ENCODE measurements at places on chromosomes 6 and 20.

GRCh38 chr6:27668442-27669294 lies 195.8 kb upstream of the ZNF184 start:
- peak; percentile 39 for DNase-seq

DNA sequence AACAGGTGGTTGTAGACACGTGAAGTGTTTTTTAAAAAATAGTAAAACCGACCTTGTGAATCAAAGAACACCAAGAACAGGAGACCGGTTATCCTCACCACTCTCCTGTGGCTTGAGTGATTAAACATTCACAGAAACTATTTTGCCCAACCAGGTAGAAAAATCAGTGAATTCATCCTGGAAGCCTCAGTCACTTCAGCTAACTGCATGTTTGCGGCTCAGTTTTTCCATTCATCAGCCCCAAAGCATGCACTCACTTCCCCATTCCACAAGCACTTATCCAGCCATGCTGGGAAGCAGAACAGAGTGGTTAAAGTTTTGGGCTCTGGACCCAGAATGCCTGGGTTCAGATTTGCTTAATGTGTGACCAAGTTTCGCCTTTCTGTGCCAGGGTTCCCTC lies 2.4 kb downstream of the LRRN4 start:
- DNase-seq, result no peak

GRCh38 chr6:4085332-4085700 lies 6.4 kb upstream of the FAM217A start:
- no peak for DNase-seq

DNA sequence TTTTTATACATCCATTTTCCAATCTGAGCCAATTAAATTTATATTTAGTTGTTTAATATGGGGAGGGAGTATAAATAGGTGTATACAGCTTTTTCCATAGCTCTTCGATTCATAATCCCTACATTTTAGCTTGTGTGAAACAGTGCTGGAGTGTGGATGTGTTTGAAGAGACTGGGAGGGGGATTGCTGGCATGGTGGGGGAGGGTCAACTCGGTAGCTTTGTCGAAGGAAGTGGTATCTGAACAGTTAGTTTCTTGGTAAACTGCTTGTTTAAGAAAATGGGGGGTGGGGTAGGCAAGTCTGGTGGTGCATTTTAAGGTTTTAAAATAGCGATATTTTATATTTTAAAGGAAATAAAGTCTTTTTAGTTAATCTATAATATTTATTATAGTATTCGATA lies 1.4 kb upstream of the LIN28B start:
- no peak for DNase-seq

DNA sequence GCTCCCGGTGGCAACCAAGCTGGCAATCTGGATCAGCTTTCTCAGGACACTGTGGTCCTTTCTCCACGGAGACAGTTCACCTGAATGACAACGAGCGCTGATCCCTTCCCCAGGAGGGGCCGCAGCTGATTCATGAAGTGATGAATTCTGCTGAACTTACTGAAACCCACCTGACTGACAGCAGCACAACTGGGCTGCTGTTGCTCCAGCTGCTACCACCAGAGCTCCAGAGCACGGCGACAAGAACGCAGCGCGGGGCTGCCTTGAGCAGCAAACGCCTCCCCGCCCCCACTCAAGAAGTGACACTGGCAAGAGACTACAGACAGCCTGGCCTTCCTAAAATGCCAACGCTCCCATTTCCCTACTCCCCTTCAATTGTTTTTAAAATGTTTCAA lies 10.0 kb downstream of the PXDC1 start:
- DNase-seq, result no peak

DNA sequence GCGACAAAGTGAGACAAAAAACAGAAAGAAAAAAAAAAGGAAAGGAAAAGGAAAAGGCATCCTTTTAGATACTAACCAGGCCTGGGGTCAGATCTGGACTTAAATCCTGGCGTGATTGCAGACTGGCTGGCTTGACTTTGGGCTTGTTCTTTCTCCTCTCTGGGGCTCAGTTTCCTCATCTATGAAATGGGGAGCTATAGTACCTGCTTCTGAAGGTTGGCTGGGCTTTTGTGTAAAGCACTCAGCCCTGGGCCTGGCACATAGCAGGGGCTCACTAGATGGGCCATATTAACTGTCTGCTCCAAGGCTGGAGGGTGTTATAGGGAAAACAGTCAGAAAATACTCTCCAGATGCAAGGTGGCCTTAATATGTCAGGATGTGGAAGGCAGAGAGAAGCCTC lies 1.2 kb upstream of the R3HDML start:
- DNase-seq, result no peak

DNA sequence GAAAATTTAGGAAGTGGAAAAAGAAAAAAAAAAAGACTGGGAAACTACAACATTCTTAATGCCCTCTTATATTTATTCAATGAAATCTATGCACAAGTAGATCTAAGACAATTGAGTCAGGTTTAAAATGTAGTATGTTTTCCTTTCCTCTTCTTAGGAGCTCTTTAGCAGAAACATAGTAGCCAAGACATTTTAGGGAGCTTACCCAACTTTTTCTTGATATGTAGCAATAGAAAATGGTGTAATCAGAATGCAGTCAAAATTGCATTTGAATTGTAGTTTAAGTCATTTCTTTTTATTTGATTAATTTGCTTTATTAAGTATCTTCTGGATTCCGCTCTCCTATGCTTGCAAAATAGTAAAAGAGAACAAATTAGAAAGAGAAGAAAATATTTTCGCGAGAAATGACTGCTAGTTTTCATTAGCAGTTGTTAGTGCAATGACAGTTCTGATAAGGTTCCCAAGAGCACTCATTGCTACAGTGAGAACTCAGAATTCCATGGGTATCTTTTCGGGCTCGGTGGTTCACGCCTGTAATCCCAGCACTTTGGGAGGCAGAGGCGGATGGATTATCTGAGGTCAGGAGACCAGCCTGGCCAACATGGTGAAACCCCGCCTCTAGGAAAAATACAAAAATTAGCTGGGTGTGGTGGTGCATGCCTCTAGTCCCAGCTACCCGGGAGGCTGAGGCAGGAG lies 52.2 kb downstream of the JARID2 start:
- DNase-seq, result no peak

GRCh38 chr6:163162874-163163213 lies 251.7 kb upstream of the QKI start:
- no peak for DNase-seq

- no peak for DNase-seq
Observed at GRCh38 chr6:100657678-100658330, 193.1 kb upstream of the SIM1 start.

- no peak for DNase-seq
Observed at GRCh38 chr6:11865680-11866300, 87.2 kb upstream of the ADTRP start.

DNA sequence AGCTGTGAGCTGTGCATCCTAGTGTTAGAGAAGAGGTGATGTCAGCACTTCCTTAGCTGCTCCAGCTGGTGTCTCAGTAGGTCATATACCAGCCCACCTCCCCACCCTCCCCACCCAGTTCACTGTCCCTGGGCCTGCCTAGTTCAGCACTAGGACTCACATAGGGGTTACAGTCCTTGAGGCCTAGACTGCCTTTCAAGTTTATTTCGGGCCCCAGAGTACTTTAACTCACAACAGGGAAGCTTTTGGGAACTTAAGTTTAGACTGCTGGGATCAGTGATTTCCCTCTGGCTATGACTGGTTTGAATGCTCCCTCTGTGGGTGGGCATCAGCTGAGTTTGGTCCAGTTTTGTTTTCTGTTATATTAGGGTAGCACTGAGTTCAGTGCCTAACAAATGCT lies 139.2 kb upstream of the MMS22L start:
- no peak for DNase-seq

DNA sequence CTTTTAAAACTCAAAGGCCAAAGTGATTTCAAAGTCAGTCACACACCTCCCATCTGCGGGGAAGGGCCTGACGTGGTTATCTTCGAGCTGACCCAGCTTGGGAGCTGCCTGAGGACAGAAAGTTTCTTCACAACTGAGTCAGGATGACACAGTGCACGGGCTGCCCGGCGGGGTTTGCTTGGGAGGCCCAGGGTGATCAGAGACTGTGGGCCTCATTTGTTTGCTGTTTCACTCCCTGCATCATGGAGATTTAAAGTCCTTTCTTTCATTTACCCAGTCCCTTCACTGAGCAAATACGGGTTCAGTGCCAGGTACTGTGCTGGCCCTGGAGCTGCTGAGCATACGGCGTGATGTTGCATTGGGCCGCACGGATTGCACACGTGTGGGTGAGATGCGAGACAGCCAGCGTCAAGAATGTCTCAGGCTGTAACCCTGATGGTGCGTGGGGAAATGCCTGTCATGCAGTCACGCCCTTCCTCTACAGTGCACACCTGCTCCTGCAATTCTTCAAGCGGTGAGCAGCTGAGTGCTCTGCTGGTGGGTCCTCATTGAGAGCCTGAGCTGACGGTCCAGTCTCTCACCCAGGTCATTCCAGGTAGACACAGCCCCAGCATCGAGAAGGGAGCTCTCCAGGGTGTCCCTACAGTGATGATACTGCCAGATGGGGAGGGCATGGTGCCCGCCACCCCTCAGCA lies 82.7 kb upstream of the PMEPA1 start:
- DNase-seq, result no peak

GRCh38 chr6:26033941-26034354 lies 53.3 kb upstream of the HFE start:
- peak; percentile 62 for DNase-seq

- peak; percentile 14 for DNase-seq
Observed at GRCh38 chr20:62732031-62732760, 23.6 kb downstream of the NTSR1 start.

GRCh38 chr6:91751526-91751925 lies 1164.7 kb upstream of the MAP3K7 start:
- DNase-seq, result no peak

- DNase-seq, result no peak
Observed at GRCh38 chr6:21132446-21132845, 461.1 kb upstream of the SOX4 start.

- no peak for DNase-seq
Observed at GRCh38 chr6:22313796-22314195, 17.0 kb upstream of the PRL start.

DNA sequence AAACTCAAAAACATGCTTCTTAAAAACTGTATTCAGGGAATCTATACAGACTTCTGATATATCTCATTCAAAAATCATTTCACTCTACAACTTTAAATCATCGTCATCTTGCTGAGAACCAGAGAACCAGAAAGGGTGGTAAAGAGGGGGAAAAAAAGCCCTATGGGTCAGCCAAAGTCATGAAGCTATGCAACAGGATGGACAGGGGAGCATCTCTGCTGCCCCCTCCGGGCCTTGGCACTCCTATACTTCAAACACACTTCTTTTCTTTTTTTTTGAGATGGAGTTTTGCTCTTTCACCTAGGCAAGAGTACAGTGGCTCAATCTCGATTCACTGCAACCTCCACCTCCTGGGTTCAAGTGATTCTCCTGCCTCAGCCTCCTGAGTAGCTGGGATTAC lies 73.5 kb upstream of the NFATC2 start:
- DNase-seq, result no peak

Data from activated naive CD4-positive, alpha-beta T cell treated with anti-CD3 and anti-CD28 coated beads, Interleukin-2, amount 10 ng/mL, durations not matched to agents 7 days and 5 days (primary cell).